ENCODE measurements at places on chromosomes 2 and 18.

- no peak overlapping the region for H3K27ac ChIP-seq
- H3K4me1 ChIP-seq = no peaks in the 10 kb centered on the region
- H3K36me3 ChIP-seq = no peaks in the 10 kb centered on the region
- DNase-seq = no peak
- H3K4me3 ChIP-seq = no peak overlapping the region
These were observed 31.2 kb downstream of the C1D start for GRCh38 chr2:68031542-68032160.

- H3K27me3 ChIP-seq = no peaks in the 10 kb centered on the region
- no peak for DNase-seq
- H3K27ac ChIP-seq = peak overlapping the region; percentile 80
These were observed 8.9 kb downstream of the MAPRE2 start for GRCh38 chr18:35050028-35050546.

DNA sequence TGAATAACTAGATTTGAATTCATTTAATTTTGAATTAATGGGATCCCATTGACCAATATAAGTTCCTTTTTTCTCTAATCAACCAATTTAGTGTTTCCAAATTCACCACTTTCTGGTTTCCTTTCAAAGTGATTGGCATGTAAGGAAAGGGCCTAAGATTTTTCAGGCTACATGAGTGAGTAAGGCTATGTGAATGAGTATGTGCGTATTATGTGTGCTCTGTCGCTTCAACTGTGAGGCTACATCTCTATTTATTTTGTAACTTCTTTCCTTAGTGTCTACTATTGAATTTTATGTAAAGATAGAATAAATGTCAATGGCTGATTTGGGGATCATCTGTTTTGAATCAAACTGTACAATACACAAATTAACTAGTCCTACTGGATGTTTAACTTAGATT is 110.6 kb downstream of the ABCA12 start:
- no peak overlapping the region for H3K27ac ChIP-seq
- H3K4me3 ChIP-seq = no peak overlapping the region
- no peak for DNase-seq
- no peaks in the 10 kb centered on the region for H3K36me3 ChIP-seq
- H3K27me3 ChIP-seq = peaks cover 12% of the 10 kb centered on the region
- H3K4me1 ChIP-seq = no peaks in the 10 kb centered on the region

GRCh38 chr2:219661197-219661954 is 33.9 kb downstream of the SLC4A3 start:
- H3K27ac ChIP-seq = no peak overlapping the region
- no peak for DNase-seq
- peaks cover 85% of the 10 kb centered on the region for H3K27me3 ChIP-seq
- no peak overlapping the region for H3K4me3 ChIP-seq
- no peaks in the 10 kb centered on the region for H3K36me3 ChIP-seq
- H3K4me1 ChIP-seq = no peaks in the 10 kb centered on the region

GRCh38 chr2:11819235-11819729 is 72.8 kb downstream of the LPIN1 start:
- H3K27me3 ChIP-seq = no peaks in the 10 kb centered on the region
- no peaks in the 10 kb centered on the region for H3K4me1 ChIP-seq
- no peak overlapping the region for H3K27ac ChIP-seq
- DNase-seq = no peak
- no peak overlapping the region for H3K4me3 ChIP-seq

GRCh38 chr2:98341241-98341640 is 5.0 kb upstream of the CNGA3 start:
- peaks cover 5% of the 10 kb centered on the region for H3K4me1 ChIP-seq
- no peak for DNase-seq

- DNase-seq = no peak
- H3K4me1 ChIP-seq = no peaks in the 10 kb centered on the region
- no peak overlapping the region for H3K27ac ChIP-seq
- peaks cover under 1% of the 10 kb centered on the region for H3K36me3 ChIP-seq
- no peak overlapping the region for H3K4me3 ChIP-seq
These were observed 14.9 kb downstream of the SCG2 start for GRCh38 chr2:223587301-223587700.

DNA sequence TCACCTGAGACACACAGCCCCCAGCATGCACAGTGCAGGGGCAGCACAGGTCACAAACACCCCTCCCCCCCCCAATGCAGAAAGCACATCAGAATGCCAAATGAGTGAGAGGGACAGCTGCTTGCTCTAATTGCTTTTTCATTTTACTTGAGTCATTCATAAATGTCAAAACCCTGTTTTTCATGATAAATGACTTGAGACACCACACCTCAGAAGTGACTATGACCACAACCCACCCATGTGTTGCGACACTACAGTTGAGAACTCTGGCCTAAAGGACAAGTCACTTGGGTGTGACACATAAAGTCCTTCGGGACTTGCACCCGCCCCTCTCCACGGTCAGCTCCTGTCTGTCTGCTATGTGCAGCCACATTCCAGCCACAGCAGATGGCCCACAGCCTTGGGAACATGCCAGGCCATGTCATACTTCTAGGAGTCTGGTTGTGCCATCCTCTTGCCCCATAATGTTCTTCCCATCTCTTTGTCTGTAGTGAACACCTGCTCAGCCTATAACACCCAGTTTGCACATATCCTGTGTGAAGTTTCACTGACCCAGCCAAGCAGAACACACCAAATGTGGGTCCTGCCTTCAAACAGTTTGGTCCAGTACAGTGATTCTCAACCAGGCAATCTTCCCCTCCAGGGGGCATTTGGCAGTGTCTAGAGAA is 30.2 kb upstream of the RIOK3 start:
- peak overlapping the region; percentile 58 for H3K27ac ChIP-seq
- peaks cover 2% of the 10 kb centered on the region for H3K36me3 ChIP-seq
- no peaks in the 10 kb centered on the region for H3K27me3 ChIP-seq
- peak overlapping the region; percentile 38 for H3K4me3 ChIP-seq
- peak; percentile 21 for DNase-seq
- H3K4me1 ChIP-seq = peaks cover 10% of the 10 kb centered on the region
